ENCODE measurements at places on chromosomes 6 and 20.

- no peak for DNase-seq
Observed at GRCh38 chr6:39785281-39785680, 6.9 kb upstream of the DAAM2 start.

- DNase-seq, result no peak
Observed at GRCh38 chr6:147551976-147552375, 43.5 kb downstream of the SAMD5 start.

GRCh38 chr6:48109944-48110343, 1.1 kb downstream of the PTCHD4 start:
- DNase-seq, result no peak

DNA sequence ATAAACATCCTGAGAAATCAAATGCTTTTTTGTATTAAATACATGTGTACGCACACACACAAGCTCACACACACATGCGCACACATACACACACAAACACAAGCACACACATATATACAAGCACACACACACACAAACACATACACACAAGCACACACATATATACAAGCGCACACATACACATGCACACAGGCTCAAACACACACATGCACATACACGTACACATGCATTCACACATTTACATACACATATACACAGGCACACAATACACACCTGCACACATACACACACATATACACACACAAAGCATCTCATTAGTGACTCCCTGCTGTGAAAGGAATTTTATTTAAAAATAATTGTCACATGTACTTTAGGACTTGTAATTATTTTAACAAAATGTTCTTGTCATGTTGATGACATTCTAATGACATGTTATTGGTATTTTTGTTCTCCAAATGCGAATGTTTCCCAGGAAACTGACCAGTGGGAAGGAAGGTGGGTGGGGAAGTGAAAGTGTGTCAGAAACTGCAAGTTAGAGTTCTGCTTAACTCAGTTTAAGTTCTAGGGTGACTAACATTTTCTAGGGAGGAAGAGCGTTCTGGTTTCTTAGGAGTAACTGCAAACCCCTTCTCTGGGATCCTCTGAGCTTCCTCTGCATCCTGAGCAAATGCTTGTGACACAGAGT, 113.9 kb upstream of the ZNF217 start:
- no peak for DNase-seq

DNA sequence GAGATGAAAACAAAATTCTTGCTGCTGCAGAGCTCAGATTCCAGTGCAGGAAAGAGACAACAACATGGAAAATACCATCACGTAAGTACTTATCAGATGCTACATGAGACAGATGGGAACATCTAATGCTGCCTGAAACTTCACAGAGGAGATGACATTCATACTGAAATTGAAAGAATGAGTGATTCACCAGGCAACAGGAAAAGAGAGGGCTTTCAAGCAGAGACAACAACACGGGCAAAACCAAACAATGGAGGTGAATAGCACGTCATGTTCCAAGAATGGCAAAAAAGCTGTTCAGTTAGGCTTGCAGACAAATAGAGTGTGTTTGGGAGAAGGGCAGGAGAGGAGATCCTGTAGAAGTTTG, 39.3 kb downstream of the GTF2H5 start:
- no peak for DNase-seq

GRCh38 chr6:160734627-160735026, 32.6 kb downstream of the PLG start:
- no peak for DNase-seq

DNA sequence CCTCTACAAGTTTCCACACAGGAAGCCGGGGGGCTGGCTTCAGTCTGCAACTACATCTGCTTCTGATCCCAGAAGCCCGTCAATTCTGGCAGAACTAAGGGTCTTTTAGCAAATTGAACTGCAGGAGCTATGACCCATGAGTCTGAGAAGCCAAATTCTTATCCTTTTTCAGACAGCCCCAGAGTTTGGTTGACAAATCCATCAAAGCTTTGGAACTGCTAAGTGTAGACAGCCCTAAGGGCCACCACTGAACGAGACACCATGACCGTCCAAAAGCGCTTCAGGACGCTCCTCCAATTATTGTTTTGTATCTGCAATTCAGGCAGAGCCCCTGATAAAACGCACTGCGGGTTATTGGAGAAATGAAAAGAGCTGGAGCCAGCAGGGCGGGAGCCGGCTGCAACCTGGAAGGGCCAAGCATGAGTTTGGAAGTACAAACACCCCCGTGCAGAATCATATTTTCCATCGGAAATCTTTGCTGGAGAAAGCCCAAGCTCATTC, 67.1 kb downstream of the GNAS-AS1 start:
- DNase-seq, result no peak

- no peak for DNase-seq
Observed at GRCh38 chr6:33116841-33117711, 41.3 kb downstream of the HLA-DPB1 start.

- peak; percentile 5 for DNase-seq
Observed at GRCh38 chr6:16901782-16902181, 140.5 kb upstream of the ATXN1 start.

DNA sequence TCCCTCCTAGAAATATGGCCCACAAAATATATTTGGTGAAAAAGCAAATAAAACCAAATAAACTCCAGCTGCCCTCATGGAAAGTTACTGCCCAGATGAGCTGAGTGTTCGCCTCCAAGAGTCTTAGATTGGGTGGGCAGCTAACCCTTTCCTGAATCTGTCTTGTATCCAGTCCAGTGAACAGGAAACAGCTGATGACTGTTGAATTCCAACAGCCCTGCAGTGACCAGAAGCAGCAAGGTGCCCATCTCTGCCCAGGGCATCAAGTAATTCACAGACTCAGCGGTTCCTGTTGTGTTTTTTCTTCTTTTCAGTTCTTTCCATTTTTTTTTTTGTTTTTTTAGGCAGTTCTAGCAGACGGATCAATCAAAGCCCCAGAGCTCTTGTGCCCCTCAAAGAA, 199.2 kb downstream of the UBE3D start:
- no peak for DNase-seq

DNA sequence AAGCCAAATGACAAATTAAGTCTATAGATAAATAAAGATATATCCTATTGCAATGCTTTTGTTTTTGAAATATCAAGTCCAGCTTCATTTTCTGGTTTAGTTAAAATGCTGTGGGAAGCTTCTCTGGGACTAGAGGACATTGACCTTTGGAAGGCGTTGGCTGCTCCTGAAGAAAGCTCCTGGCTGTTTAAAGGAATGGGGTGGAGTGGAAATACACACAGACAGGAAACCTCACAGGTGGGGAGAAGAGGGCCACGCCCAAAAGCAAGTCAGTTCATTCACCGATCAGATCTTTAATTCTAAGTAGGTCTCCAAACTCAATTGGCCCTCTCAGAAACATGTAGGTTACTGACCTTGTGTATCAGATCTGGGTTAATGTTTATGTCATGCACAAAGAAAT, 59.6 kb downstream of the SPTLC3 start:
- DNase-seq, result no peak

DNA sequence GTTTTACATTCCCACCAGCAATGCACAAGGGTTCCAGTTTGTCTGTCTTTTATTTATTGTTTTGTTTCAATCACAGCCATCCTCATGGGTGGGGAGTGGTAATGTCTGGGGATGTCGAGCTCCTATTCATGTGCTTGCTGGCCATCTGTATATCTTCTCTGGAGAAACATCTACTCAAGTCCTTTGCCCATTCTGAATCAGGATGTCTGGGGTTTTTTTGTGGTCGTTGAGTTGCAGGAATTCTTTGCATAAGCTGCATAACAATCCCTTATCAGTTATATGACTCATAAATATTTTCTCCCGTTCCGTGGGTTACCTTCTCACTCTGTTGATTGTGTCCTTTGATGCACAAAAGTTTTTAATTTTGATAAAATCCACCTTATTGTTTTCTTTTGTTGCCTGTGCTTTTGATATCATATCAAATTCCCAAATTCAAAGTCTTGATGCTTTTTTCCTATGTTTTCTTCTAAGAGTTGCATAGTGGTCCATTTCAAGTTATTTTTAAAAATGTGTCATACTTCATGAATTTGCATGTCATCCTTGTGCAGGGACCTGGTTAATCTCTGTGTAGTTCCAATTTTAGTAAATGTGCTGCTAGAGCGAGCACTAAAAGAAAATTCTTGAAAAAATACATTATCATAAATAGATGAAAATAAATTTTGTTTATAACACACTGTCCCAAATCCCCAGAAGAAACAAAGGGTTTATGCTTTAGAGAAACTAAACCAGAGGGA, 54.9 kb upstream of the PDE10A start:
- no peak for DNase-seq

GRCh38 chr6:20476501-20477043, 57.7 kb upstream of the CDKAL1 start:
- DNase-seq, result no peak

DNA sequence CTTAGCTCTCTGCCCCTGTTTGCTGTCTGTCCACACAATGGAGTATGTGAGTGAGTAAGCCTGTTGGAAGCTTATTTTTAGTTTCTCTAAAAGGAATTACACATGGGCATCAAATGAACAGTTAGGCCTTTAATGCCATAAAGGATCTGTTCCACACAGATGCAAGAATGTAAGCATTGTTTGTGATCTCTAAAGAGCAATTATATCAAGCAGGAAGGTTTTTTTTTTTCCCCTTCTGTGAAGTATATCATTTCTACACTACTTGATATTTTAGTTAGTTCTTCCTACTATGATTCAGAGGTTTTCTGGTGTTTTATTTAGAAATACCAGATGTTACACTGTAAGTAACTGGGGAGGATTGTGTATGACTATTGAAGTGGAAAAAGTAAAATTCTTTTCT, 627.5 kb downstream of the COL12A1 start:
- no peak for DNase-seq

DNA sequence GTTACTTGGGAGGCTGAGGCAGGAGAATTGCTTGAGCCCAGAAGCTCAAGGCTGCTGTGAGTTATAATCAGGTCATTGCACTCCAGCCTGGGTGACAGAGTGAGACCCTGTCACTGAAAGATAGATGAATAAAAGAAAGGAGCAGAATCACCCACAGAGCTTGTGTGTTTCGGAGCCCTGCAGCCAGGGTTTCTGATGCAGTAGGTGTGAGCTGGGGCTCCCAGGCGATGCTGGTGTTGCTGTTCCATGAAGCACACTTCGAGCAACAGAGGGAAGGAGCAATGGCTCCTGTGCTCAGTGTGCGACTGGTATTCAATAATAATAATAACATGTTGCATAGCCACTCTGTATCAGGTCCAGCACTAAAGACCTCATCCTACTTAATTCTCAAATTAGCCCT, 197.5 kb upstream of the CST7 start:
- no peak for DNase-seq

DNA sequence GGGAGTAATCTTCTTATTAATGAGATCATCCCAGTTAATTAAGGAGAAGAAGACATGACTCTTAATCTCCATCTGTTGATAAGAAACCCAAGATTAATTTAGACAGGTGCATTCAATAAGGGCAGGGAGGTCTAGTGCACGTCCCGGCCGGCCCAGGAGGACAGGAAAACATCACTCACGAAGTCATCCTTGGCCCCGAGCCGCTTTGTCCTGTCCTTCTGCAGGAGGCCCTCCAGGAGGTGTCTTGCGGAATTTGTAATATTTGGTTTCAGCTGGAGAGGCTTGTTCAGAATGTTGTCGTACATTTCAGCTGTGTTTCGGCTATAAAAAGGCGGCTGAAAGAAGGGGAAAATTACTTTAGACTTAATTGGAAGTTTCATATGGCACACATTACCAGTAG, 118.4 kb upstream of the SLC2A12 start:
- DNase-seq, result no peak

DNA sequence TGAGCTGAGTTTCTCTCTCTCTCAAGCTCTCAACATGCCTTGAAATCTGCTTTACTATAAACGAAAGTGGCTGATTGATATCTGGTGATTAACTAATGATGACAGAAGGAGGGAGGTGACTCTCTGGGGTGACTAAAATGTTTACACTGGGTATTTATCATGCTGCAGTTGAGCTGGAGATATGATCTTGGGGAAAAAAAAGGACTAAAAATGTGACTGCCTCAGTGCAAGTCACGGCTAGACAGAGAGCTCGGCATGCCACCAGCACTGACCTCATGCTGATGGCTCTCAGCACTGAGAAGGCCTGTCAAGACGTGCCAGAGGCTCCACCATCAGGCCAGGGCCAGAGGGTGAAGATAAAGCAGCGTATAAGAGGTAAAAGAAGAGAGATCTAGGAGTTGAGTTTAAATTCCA, 103.1 kb upstream of the SPACA1 start:
- no peak for DNase-seq

GRCh38 chr20:20489648-20490341, 121.9 kb downstream of the INSM1 start:
- no peak for DNase-seq

DNA sequence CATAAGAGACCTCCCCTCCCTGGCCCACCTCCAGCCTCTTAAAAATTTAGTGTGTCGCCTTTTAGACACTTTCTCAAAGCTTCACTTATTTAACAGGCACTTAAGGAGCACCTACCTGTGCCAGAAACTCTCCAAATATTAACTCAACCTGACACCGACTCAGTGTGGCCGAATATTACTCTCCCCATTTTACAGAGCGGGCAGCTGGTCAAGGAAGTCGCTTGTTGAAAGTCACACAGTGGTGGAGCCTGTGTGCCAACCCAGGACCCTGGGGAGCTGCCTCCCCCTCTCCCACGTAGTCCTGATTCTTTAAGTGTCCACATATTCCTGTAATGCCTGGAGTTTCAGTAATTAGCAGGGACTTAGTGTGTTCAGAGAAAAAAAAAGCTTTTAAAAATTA, 1.0 kb upstream of the PMEPA1 start:
- no peak for DNase-seq

DNA sequence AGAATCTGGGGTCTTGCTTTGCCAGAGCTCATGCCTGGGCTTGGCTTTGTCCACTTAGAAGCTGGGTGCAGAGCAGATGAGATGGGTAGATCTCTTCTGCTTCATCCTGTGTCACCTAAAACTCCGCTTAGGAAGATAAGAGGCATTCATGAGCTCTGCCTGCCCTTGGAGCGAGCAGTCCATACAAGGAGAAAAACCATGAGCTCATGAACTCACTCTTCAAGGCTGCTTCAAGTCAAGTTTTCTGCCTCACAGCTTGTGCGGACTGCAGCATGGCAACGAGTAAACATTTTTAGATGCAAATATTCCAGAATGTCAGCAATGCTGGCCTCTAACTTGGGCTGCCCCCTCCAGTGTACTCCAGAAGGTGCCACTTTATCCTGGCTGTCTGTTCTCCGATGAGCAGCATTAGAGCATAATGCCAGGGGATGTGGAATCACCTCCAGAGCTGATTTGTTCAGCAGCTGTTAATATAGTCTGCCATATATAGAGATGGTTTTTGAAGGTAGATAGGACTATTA, 10.7 kb upstream of the UQCC2 start:
- DNase-seq, result peak; percentile 38

GRCh38 chr6:76810286-76810685, 653.0 kb downstream of the HTR1B start:
- no peak for DNase-seq

GRCh38 chr20:12171923-12172524, 254.3 kb downstream of the BTBD3 start:
- DNase-seq, result peak; percentile 63
